ENCODE measurements at places on chromosomes 11 and 22. TPM values are rescaled to one million over a fixed set of nuclear protein-coding genes. Genes with fewer than 3 reads are reported as not detected.
A peak's percentile ranks its signal among the peaks of the same experiment; 100 is the strongest.

DNA sequence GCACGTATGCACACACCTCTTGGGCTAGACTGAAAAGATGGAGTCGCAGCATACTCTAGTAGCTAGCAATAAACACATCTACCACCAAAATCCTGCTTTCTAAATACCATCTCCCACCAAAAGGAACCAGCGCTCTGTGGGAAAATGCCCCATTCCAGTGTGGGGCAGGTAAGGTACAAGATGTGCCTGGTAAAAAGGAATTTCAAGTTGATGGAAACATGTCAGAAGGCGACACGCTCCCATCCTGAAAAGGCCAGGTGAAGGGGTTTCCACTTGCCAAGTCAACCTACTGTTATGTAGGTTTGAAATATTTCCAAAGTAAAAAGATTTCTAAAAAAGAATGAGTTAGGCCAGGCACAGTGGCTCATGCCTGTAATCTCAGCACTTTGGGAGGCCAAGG lies 8.8 kb downstream of the DGCR2 start:
- DNase-seq = no peak

GRCh38 chr11:45110562-45110961 lies 35.9 kb upstream of the PRDM11 start:
- DNase-seq = peak; percentile 55

- no peak for DNase-seq
These were observed at the start of gene P2RY6 for GRCh38 chr11:73271936-73272679. TSS of gene P2RY6 (plus strand) at chr11:73272338. CDS start at chr11:73296519, 24,181 bp downstream.

DNA sequence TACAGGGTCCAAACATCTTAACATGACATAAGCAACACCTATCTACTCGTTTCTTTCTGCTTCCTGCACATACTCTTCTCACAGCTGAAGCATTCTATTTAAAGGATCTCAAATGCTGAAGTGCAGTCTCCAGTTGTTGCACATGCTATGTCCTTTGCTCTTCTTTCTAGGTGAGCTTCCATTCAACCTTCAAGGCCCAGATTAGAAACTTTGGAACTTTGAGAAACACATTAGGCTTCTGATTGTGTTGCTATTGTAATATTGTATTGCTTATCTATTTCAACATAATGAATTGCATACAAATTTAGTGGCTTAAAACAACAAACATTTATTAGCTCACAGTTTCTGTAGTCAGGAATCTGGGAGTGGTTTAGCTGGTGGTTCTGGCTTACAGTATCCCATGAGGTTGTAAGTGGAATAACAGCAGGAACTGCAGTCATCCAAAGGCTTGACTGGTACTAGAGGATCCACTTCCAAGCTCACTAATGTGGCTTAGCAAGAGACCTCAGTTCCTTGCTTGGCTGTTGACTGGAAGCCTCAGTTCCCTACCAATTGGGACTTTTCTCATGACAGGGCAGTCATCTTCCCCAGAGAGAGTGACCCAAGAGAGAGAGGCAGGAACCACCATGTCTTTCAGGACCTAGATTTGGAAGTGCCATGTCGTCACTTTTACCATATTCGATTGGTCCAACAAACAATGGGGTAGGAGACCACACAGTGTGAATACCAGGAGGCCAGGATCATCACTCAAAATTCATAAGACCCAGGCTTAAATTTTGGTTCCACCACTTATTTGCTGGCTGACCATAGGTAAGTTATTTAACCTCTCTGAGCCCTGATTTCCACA lies 27.2 kb upstream of the RASSF10 start:
- DNase-seq = no peak

The OR52E5 gene
- not detected for polyA plus RNA-seq

The RIMBP3B gene
- polyA plus RNA-seq = not detected

DNA sequence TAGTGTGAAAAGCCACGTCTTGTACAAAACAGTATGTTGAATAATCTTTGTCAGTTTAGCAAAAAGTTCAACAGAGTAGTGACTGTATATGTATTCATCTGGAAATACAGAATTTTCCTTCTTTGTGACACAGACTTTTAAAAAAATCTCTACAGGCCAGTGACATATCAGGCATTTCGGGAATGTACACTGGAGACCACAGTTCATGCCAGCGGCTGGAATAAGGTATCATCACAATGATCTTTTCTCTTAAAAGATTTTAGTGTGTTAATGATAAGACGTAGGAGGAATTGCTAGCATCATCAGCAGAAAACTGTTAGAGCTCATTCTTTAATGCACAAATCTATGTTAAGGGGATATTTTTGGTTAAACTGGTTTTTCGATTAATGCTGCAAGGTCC lies 57.4 kb downstream of the BCL2L13 start:
- no peak for DNase-seq

The MOV10L1 gene
- 1.6 TPM for polyA plus RNA-seq

DNA sequence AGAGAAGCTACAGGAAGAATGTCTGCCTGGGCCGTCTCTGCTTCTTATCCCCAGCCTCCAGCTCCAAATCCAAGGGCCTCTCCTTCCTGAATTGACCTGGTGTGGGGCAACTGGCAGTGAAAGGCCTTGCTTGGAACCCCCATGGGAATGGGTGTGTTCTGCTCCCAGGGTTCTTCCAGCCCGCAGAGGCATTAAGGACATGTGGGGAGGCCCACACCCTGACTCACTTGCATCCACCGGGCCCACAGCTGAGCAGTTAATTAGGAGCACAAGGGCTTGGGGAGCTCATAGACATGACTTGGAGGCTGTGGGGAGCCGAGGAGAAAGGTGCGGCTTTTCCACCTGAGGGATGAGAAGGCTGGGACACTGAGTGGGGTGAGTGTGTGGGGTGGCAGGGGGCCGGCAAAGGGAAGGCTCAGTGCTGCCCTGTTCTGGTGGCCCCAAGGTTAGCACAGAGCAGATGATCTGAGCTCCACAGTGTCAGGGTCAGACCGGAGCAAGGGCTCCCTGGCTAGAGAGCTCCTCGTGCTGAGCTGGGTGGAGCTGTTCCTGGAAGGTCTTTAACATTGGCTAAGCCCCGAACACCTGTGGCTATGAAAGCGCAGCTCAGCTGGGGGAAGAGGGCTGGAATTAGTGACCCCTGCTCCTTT lies 64.5 kb upstream of the NECTIN1 start:
- no peak for DNase-seq

- no peak for DNase-seq
These were observed 27.1 kb upstream of the OR5AK2 start for GRCh38 chr11:56961609-56962008.

The P2RY2 gene
- polyA plus RNA-seq = 1.0 TPM

DNA sequence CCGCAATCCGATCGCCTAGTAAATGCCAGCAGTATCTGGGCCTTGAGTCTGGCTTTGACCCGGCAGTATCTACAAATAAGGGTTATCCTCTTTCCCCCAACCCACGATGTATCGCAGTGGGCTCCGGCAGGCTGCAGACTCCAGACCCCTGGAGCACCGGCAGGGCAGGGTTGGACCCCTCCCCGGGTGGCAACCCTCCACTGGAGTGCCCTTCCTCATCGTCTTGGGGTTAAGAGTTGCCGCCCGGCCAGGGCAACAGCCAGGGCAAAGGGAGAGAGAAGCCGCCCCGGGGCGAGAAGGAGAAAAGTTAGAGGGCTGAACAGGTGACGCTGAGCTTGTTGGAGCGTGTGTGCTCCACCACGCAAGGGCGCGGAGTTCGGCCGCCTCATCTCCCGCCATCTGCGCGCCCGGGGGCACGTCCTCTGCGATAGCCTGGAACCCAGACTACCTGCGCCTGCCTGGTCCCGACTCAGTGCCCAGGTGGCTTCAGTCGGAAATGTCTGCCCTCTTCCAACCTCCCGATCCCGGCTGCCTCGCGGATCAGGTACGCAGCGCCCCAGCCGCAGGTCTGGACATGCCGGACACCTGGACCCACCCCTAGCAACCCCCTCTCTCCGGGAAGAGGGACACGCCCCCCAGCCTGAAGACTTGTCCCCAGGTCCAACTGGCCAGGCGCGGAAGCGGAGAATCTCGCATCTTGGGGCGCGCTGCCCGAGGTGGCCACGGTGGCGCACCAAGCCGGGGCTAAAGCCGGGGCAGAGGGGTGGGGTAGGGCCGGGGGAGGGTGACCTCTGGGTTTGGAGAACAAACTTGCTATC lies 1.2 kb downstream of the DSCAML1 start:
- no peak for DNase-seq

DNA sequence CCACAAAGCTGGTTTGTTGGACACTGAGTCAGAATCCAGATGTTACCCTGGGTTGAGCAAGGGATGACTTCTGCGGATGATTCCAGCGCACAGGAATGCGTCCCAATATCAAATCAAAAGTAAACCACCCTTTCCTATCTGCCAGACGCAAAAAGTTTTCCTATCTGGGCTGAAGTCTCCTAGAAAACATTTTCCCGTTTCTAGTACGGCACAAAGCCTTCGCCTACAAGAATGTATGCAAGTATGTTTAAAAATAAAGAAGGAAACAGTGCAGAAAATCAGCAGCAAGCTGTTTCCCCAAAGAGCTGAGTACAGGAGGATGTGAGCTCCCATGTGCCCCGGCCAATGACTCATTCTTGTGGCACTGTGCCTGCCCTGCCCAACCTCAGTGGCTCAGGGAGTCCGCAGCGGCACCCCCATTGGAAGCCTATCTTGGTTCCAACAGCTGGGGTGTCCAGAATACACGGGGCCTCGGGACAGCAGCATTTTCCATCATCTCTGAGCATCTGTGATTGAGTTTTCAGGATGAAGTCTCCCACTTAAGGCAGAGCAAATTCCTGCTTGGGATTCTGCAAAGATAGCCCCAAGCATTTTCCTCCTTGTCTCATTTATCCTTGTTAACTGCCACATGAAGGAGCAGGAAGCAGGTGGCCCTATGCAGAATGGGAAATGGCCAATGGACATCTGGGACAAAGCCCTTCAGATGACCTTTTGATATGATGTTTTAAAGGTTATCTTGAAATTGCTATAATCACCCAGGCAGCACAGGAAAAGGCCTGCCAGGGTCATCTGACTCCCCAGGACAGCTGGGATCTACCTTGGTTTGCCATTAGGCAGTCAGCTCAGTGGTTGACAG lies 17.5 kb downstream of the KCNJ5 start:
- peak; percentile 68 for DNase-seq

The YPEL4 gene
- 7.1 TPM for polyA plus RNA-seq

The TMA7B gene
- polyA plus RNA-seq = not detected

- DNase-seq = no peak
These were observed 2.6 kb downstream of the RCE1 start for GRCh38 chr11:66845876-66846212.

GRCh38 chr11:31414338-31414737 lies 44.7 kb downstream of the DNAJC24 start:
- no peak for DNase-seq

DNA sequence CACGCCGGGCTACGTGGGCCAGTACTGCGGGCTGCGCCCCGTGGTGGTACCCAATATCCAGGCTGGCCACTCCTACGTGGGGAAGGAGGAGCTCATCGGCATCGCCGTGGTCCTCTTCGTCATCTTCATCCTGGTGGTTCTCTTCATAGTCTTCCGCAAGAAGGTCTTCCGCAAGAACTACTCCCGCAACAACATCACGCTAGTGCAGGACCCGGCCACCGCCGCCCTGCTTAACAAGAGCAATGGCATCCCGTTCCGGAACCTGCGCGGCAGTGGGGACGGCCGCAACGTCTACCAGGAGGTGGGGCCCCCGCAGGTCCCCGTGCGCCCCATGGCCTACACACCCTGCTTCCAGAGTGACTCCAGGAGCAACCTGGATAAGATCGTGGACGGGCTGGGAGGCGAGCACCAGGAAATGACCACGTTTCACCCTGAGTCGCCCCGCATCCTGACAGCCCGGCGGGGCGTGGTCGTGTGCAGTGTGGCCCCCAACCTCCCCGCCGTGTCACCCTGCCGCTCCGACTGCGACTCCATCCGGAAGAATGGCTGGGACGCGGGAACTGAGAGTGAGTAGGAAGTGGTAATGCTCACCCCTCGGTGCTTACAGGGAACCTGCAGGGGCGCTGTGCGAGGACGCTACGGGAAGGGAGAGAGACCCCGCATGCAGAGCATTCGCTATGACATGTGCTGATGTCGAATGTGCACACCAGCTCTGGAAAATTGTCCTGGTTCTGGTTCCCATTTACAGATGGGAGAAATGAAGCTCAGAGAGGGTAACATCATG lies 86.4 kb upstream of the MTNR1B start:
- no peak for DNase-seq

GRCh38 chr22:25987948-25988347 lies 181.3 kb upstream of the SEZ6L start:
- no peak for DNase-seq

The ASCL2 gene
- 0.12 TPM for polyA plus RNA-seq

GRCh38 chr11:63945477-63946163 lies 6.8 kb downstream of the NAA40 start:
- DNase-seq = peak; percentile 79

The LSP1 gene
- 22.0 TPM for polyA plus RNA-seq

The GAB4 gene
- not detected for polyA plus RNA-seq

DNA sequence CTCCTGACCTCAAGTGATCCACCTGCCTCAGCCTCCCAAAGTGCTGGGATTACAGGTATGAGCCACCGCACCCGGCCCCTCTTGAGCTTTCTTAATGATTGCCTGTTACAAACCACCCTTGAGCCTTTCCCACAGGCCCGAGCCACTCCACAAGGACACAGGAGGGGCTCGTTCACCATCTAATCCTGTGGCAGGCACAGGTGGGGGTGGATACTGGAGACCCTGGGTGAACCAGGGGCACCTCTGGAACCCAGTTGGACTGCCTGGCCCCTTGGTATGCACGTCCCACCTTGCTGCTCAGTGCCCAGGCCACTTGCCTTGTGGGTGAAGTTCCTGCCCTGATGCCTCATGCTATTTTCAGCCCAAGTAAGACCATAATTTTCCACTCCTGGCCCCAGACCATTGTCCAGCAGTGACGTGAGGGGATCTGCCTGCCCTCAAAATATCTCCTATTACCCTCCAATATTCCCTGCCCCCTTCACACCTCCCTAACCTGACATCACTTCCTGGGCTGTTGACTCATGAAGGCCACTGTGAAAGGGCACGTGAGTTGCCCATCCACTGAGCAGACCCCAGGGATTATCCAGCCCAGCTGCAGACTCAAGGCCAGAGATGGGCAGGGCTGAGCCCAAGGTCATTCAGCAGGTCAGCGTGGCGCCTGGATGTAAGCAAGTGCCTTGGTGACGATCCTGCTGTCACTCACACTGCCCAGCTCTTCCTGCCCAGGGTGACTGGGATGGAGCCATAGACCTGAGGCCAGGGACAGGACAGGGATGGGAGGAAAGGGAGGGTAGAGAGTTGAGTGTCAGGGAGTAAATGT lies 19.6 kb downstream of the P2RY2 start:
- DNase-seq = peak; percentile 21

- no peak for DNase-seq
These were observed 1.6 kb downstream of the TRIM29 start for GRCh38 chr11:120136356-120136755.
